ENCODE measurements at places on chromosomes 3 and 15.

GRCh38 chr3:141114179-141114745 lies 63.1 kb downstream of the SPSB4 start:
- peak; percentile 37 for DNase-seq

- no peak for DNase-seq
These were observed 29.4 kb downstream of the ASB7 start for GRCh38 chr15:100631831-100632230.

- no peak for DNase-seq
These were observed 566.1 kb downstream of the TBL1XR1 start for GRCh38 chr3:176631165-176631564.

- DNase-seq, result no peak
These were observed 50.2 kb upstream of the GMNC start for GRCh38 chr3:190912736-190913135.

- DNase-seq, result no peak
These were observed 27.8 kb upstream of the PIK3CB start for GRCh38 chr3:138862531-138862923.

DNA sequence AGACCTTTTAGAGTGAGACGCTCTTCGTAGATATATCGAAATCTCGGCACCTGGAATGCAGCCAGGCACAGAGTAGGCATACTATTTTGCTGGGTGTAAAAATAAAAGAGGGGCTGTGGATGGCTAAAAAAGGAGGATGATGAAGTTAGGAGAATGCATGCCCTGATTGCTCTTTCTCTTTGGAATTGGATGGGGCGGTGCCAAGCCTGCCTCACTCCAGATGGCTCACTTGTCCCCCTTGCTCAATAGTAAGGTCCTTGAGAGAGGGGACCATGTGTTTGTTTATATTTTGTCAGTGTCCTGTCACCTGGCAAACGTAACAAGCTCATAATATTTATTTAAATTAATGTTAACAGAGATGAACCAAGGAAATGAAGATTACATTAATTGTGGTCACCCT lies 33.0 kb downstream of the SNRK start:
- no peak for DNase-seq

DNA sequence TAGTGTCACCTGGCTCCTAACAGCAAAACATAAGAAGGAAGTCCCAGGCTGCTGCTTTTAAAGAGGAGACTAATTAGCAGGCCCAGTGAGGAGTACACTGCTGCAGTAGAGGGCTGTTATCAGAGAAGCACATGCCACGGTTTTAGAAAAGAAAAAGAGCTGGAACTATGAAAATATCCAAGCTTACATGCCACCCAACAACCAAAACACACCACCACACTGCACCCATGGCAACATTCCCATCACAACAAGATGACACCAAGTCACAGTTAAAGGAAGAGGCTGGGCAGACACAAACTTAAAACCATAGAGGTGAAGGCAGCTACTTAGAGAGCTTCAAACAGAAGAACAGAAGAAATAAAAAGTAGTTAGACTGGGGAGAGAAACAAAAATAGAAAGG lies 37.0 kb downstream of the NPTN start:
- no peak for DNase-seq

DNA sequence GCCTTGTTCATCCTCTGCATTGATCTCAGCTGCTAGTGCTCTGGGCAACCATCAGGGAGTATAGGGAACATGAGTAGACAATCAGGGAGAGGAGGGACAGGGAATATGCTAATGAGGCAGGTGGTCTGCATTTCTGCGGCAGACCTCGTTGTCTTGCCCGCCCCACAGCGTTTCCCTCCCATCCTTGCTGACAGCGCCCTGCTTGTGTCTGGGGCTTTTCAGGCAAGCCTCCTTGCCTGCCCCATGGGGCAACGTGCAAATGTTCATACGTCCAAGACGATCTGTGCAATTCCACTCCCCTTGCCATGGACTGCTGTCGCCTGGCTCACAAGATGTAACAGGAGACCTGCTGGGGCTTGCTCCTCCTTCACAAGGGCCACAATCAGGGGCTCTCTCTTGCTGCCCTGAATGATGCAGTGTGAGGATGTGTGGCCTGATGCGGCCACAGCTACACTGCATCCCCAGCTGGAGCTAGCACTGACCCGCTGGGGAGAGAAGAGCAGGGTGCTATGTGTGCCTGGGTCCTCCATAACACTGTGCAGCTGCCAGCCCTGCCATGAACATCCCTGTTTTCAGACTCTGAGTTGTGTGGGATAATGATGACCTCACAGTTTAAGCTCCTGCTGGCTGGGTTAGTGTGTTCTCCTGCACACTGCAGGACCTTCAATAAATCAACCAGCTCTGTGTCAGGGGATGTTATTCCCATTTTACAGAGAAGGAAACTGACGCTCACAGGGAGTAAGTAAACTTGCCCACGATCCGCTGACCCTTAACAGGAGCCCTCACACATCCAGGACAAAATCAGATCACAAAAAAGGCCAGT lies 211.3 kb downstream of the KLF13 start:
- no peak for DNase-seq

GRCh38 chr3:131797776-131798175 lies 237.0 kb downstream of the CPNE4 start:
- DNase-seq, result no peak

DNA sequence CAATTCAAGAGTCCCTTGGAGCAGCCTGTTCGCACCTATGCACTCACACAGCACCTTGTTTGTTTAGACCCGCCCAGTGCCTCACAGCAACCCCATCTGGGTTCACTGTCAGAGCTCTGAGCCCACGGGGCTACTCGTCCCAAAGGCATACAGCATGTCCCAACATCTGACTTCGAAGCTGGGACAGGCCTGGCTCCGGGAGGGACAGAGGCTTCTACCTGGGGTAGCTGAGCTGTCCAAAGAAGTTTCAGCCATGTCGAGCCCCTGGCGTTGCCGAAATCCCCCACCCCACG lies 28.6 kb upstream of the CYP11A1 start:
- DNase-seq, result no peak

DNA sequence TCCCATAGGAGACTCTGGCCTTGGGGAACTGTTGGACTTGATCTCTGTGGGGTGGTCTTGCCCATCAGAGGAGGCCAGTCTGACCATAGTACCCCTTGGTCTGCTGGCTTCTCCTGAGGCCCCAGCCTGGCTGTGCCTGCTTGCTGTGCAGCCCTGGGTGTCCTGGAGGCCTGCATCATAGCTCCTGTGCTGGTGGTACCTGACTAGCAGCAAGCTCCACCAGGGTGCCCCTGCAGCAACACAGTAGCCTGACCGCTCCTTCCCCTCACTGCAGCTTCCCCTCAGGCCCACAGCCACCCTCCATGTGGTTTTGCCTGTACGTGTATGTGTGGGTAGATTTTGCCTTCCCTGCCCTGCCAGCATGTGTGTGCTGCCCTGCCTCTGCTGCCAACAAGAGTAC lies 85.6 kb upstream of the TTC14 start:
- DNase-seq, result no peak

DNA sequence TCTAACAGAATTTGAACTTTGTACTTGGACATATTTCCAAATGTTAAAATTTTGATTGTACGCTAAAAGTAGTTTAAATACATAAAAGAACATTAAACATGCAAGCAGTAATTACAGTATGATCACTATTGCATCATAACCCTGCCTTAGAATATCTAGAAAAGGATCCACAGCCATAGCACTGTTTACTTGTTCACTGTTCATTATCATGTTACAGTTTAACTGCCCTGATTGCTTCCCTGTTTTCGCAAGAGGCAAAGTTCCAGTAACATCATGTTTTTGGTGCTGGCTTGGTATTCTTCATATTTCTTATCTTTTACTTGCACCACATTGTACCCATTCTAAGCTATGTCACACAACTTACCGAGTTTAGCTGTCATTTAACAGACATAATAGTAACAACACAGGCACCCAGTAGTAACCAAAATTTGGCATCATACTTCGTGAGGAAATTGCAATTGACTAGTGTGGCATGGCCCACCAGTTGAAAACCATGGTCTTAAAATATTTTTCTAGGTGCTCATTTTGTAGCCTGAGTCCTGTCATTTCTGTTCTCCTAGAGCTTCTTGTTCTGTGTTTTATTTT lies 13.3 kb upstream of the TMEM87A start:
- no peak for DNase-seq

DNA sequence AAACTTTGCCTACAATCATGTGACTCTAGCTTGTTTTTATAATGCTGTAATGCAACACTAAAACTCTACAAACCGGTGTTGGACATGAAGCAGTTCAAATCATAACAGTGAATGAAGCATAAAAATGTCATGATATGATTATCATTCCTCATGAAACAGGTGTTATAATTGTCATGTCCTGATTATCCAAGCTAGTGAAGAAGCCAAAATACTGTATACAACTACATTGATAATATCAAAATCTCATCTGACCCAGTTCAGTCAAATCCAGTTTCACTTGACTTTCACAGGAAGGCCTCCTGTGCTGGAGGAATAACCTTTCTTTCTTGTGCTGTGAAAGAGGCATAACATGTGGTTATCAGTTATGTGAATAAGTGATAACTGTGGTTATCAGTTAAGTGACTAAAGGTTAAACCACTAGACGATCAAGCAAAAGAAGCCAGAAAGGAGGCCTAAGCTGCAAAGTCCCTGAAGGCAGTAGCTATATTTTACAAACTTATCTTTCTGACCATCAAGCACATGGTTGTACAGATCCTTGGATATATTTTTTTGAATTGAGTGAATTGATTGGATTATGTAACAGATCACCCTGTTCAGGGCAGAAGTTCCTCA lies 296.4 kb downstream of the TUSC7 start:
- no peak for DNase-seq

GRCh38 chr3:82568776-82569338 lies 807.4 kb upstream of the GBE1 start:
- DNase-seq, result no peak

Data from activated CD8-positive, alpha-beta memory T cell treated with anti-CD3 and anti-CD28 coated beads, Interleukin-2, amount 10 ng/mL, durations not matched to agents 7 days and 5 days (primary cell).